Amygdala (tissue), 56 donors: ENCODE measurements at places on chromosomes 1 and 21.
A peak's percentile ranks its signal among the peaks of the same experiment; 100 is the strongest.

DNA sequence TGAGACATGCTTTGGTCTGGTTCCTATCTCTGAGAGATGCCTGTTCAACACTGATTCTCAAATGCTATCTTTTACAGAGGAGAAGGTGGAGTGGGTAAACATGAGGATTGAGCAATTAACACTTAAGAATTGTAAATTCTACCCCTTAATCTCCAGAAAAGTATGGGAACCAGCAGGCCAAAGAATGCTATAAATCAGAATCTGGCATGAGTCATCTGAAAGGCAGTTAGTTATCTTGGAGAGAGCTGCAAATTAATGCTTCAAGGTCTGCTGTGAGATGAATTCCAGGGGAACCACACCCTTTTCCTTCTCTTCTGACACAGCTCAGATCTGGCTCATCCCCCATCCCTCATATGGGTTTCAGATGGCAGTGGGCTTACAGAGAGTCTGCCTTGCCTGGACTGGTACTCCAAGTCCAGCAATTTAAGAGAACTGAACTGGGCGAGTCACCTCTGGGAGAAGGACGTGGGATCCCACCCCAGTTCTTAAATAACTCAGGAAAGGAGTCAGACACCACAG, 5.2 kb downstream of the S100A10 start:
- no peak for DNase-seq

- no peak for DNase-seq
Observed at GRCh38 chr21:14757533-14758327, 211.6 kb upstream of the SAMSN1 start.

DNA sequence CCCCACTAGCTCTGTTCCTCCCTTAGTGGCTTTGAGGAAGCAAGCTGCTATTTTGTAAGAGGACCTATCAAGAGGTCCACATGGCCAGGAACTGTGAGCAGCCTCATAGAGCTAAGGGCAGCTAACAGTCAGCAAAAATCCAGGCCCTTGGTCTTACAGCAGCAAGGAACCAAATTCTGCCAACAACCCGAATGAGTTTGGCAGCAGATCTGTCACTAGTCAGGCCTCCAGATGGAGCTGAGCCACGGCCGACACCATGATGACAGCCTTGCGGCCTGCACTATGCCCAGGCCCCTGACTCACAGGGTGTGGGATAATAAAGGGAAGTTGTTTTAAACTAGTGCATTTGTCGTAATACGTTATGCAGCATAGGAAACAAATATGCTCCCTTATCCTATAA, 28.0 kb upstream of the H3-3A start:
- peak; percentile 82 for DNase-seq

DNA sequence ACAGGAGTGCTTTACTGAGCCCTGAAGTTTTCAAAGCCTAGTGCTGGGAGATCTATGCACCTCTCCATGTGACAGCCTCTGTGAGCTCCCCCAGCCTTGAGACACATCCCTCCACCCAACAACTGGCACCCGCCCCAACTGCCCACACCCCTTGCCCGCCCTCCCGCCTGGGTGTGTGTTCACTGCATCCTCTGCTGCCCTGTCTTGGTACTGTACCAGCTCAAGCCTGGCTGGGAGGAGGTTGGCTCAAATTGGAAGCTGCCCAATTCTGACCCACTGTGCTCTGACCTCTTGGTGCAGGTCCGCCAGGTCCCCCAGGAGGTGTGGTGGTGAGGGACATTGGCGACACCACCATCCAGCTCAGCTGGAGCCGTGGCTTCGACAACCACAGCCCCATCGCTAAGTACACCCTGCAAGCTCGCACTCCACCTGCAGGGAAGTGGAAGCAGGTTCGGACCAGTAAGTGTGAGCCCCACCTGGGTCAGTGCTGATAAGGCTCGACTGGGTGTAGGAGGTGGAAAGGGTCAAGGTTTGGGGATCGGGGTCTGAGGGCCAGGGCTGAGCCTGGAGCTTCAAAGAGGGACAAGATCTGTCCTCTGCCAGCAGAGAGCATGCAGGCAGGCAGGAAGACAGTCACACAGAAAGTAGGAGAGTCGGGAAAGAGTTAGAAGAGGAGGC, 18.0 kb downstream of the TMEM81 start:
- no peak for DNase-seq

GRCh38 chr1:160767395-160768294, 28.3 kb upstream of the LY9 start:
- no peak for DNase-seq

GRCh38 chr1:87144316-87144895, 184.3 kb upstream of the LMO4 start:
- no peak for DNase-seq

DNA sequence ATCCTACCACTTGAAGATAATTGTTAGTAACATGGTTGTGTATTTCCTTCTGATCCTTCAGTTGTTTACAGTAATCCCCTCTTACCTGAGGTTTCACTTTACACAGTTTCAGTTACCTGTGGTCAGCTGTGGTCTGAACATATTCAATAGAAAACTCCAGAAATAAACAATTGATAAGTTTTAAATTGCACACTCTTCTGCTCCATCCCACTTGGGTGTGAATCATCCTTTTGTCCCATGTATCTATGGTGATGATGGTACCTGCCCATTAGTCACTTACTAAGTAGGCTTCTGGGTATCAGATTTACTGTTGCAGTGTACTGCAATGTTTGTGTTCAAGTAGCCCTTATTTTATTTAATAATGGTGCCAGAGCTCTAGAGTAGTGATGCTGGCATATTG, 62.5 kb downstream of the OSBPL9 start:
- DNase-seq: no peak

- DNase-seq: no peak
Observed at GRCh38 chr1:203492748-203493130, 1.2 kb upstream of the OPTC start.

DNA sequence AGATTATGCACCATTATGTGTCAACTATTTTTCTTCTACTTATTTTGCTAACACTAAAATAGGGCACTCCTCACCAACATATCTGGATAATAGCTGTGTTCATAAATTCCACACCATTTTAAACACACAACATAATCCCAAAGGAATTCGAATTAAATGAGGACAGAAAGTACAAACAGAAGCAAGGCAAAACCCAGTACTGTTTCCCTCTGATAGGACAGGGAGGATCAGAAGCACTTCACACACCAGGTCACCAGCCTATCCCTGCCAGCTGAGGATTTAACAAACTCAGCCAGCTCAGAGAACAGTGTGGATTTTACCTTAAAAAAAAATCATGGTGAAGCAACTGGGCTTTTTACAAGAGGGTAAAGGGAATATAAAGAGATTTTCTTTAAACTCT, 20.0 kb downstream of the CRYZ start:
- no peak for DNase-seq
